Activated CD8-positive, alpha-beta memory T cell treated with anti-CD3 and anti-CD28 coated beads for 1 hour (primary cell): ENCODE measurements at places on chromosomes 11 and 22.

DNA sequence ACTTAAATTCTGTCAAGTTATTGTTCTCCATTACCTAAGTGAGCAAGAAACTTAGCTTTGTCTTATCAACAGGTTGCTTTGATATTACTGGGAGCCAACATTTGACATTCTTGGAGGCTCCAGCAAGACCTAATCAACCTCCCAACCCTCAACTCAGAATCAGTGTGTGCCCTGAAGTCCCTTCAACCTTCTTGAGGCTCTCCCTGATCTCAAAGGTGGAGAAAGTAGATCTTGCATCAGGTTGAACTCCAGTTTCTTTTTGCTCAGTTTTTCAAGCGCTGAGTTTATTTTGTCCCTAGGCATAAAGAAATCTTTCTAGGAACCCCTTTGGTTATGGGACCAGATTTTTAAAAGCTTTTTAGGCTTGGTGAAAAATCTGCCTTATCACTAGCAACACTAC is 1.4 kb downstream of the FAM111A start:
- DNase-seq, result no peak

DNA sequence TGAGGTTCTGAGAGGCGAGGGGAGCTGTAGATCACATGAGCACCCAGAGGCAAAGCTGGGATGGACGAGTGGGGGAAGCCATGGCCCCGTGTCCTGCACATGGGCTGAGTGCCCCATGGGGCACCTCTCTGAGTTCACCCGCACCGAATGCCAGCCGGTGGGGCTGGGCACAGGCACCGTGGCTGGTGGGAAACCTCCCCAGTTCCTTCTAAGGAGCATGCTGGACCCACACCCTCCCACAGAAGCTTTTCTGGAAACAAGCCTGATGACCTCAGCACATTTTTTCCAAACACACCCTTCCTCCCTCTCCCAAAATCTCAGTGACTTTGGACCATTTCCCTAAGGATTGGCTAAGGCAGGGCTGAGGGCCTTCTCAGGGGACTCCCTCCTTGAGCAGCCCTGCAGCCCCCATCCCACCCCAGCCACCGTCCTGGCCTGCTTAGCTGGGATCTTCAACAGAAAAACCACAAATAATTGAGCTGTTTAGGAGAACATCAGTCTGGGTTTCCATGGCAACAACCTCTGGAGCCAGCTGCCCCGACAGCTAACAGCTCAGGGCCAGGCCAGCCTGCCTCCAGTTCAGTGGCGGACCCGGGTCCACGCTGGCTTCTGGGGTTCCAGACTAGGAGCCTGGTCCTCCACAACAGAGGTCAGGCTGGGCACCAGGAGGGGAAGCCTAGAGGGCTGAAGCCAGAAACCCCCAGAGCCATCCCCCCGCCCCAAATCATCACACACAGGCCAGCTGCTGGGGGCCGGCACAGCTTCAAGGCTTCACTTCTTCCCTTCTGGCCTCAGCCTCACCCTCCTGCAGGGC is 18.1 kb upstream of the LINC01488 start:
- DNase-seq, result no peak

DNA sequence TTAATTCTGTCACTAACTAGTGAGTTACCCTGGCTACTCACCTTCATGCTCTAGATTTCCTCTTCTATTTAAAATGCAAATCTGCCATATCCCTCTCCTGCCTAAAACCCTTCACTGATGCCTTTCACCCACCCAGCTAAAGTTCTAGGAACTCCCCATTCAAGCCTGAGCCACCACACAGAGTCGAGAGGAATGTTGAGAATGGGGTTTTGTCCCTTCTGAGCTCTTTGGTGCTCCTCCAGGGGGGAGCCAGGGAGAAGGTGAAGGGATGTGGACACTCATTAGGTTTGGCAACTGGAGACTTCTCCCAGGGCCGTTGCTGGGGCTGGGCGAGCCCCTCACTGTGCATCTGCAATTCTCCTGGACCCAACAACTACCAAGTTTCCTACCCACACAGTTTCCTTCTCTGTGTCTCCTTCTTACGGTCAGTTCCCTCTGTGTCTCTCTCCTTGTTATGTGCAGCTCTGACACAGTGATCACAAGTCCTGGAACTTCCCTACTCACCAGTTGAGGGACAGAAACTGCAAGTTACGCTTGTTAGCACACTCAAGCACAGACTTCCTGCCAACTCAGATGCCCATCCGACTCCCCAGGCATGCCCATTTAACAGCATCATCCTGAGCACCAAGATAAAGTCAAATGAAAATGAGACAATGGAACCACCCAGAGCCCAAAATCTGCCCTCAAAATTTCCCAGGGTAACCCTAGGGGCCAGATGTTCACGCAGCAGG is 6.5 kb upstream of the IL10RA start:
- DNase-seq, result no peak

GRCh38 chr22:42418811-42419242 is 13.4 kb downstream of the NFAM1 start:
- no peak for DNase-seq

DNA sequence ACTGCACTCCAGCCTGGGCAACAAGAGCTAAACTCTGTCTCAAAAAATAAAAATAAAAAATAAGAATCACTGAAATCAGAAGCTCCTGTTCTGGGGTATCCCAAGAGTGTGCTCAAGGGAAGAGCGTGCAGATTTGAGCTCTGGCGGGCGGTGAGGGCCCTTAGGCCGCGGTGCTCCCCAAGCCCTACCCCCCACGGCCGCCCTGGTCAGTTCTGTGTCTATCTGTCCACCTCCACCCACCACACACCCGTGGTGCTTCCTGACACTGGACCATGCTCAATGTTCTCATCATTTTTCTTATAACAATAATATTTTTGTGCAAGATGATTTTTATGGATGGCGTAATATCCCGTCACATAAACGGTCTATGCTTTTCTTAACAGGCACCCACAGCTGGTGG is 71.1 kb downstream of the RTL6 start:
- no peak for DNase-seq

GRCh38 chr11:126282736-126283591 is at the start of gene TIRAP:
TIRAP (plus strand) TSS chr11:126283093; CDS start chr11:126290895, 7,802 bp downstream.
- no peak for DNase-seq

GRCh38 chr11:118264569-118265465 is 720 bp upstream of the MPZL2 start:
- no peak for DNase-seq

GRCh38 chr22:25119609-25120008 is 80.0 kb upstream of the CRYBB3 start:
- DNase-seq, result no peak

DNA sequence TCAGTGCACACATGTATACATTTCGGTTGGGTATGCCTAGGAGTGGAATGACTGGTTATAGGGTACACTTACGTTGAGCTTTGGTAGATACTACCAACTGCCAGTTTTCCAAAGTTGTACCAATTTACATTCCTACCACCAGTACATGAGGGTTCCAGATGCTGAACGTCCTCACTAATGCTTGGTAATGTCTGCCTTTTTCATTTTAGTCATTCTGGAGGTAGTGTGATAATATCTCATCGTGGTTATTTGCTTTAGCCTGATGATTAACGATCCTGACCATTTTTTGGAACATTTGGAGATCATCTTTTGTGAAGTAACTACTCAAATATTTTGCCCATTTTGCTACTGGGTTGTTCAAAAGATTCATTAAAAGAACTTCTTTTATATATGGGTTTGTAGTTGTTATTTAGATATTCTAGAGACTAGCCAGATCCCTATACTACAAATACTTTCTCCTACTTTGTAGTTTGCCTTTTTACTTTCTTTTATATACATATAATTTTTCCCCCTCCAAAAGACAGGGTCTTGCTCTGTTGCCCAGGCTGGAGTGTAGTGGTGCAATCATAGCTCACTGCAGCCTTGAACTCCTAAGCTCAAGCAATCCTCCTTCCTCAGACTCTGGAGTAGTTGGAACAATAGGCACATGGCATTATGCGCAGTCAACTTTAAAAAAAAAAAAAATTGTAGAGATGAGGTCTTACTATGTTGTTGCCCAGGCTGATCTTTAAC is 62.1 kb downstream of the RBFOX2 start:
- no peak for DNase-seq

- no peak for DNase-seq
Observed at GRCh38 chr11:7494086-7494745, 8.9 kb downstream of the OLFML1 start.
